ENCODE measurements at places on chromosomes 7 and 10.

GRCh38 chr10:3430501-3430900 is 257.9 kb upstream of the PITRM1 start:
- DNase-seq: no peak

GRCh38 chr7:98202367-98203195 is 8.7 kb upstream of the BHLHA15 start:
- no peak for DNase-seq

- DNase-seq: no peak
Observed at GRCh38 chr10:59335497-59335896, 26.9 kb downstream of the FAM13C start.

GRCh38 chr10:99411546-99411945 is 18.9 kb downstream of the GOT1 start:
- no peak for DNase-seq

DNA sequence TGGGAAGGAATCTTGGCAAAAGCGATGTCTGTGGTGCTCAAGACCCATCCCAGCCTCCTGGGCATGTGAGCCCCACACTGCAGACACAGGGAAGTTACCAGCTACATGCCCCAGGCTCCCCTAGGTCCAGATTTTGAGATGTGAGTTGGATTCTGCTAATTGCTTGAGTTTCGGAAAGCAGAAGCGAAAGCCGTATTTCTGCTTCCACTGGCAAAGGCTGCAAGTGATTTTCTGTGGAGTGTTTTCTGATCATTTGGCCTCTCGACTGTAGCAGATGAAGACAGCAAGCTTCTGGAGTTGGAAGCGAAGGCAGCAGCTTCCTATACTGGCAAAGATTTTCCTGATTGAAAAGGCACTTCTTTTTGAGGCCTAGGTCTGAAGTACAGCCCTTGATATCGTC is 29.6 kb downstream of the ANKRD16 start:
- no peak for DNase-seq

- no peak for DNase-seq
Observed at GRCh38 chr7:81506609-81507008, 263.2 kb downstream of the HGF start.

DNA sequence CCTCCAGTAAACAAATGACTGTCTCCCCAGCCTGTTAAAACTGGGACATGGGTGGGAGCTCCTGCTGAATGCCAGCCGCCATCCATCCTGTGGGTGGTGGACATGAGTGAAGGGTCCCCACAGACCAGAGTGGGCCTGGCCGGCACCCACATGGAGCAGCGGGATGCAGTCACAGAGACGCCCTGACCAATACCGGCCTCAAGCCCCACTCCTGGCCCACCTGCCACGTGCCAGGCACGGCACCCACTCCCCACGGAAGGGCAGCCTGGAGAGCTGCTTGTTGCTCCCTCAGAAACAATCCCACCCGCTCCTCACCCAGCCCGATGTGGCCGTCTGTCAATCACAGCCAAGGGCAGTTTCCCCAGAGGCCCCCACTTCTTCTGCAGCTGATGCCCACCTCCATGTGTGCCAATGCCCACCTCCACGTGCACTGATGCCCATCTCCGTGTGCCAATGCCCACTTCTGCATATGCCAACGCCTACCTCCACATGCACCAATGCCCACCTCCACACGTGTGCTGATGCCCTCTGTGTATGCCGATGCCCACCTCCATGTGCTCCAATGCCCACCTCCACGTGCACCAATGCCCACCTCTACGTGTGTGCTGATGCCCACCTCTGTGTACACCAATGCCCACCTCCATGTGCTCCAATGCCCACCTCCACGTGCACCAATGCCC is 42.8 kb upstream of the DNAAF5 start:
- no peak for DNase-seq

DNA sequence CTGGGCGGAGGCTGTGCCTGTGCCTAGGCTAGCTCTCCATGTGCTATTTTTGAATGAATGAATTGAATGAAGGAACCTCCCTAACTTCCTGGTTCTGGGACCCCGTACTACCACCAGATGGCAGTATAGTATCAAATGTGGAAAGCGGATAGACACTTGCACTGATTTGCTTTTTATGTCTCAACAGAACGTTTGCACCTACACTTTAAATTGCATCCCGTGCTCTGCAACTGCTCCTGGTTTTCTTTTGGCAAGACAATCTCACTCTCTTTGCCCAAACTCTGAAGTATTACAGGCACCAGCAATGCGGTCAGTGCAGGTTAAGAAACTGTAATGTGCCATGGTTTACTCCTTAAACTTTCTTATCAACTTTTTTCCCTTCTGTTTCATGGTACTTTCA is 6.5 kb downstream of the FZD8 start:
- DNase-seq: no peak

GRCh38 chr7:151806204-151806603 is 70.7 kb downstream of the PRKAG2 start:
- no peak for DNase-seq

DNA sequence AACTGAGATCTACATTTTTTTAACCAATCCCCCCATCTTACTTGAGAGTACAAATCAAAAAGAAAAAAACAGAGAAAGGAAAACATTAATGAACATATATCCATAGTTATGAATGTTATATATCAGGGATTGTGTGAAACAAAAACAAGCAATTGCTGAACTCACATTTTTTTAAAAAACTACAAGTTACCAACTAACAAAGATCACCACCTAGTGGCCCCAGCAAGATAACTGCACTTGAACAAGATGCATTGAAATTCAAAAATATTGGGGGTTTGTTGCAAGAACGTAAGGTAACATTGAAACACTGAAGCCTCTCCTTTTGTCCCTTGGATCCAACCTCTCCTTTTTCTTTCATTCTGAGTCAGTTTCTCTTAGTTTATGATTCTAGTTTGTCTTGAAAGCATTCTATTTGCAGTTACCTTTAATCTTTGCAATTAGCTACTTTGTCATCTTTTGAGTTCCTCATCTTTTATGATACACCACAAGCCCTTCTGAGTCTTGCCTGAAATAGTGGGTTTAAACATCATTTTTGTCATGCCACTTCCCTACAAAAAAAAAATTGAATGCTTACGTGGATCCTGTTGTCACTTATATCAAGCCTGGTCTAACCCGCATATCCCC is 87.3 kb upstream of the TES start:
- no peak for DNase-seq

DNA sequence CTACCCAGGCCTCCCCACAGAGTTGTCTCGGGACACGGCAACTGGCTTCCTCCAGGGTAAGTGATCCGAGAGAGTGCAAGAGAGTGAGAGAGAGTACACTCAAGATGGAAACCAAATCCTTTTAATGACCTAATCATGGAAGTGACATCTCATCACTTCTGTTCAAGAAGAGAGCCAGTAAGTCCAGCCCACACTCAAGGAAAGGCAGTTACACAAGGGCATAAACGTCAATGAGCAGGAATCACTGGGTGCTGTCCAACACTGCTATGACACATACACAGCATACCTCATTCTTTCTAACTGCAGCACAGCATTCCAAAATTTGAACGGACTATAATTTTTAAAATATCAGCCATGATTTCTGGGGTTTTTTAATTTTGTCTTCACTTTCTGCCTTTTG is 29.3 kb upstream of the OSBPL3 start:
- no peak for DNase-seq

DNA sequence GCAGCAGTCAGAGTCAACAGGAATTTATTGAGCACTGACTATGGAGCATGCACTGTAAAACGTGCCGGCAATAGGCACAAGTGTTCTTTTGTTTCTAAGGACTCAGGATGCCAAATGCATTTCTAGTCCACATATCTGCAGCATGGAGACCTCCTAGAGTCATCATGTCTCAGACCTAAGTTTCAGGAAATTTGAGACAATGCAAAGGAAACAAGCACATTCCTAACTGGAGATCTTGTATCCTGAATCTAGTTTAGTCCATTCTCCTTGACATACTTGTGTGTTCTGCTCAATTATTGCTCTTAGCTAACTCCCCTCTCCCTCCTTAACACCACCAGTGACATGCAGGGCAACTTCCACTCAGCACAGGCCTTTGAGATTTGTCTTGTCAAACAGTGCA is 173.2 kb downstream of the ZNF438 start:
- DNase-seq: no peak

DNA sequence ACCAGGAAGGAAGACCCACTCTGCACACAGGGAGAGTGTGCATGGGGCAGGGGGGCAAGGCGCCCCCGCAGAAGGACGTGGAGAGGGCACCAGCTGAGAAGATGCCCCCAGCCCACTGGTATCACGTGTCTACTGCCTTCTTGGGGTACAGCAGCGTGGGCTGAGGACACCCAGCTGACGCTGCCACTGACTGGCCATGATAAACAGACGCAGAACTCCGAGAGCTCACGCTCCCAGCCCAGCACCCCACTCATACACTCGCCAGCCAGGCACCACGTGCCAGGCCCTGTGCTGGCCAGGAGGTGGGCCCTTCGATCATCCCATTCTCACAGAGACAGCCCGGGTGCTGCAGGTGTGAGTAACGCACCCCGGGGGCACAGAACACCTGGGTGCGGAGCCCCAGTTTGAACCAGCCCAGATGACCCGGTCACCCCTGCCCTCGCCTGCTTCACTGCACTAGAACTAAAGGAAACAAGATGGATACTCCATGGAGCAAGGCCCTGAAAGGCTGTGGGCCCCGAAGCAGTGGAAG is 199.8 kb downstream of the MAD1L1 start:
- no peak for DNase-seq

DNA sequence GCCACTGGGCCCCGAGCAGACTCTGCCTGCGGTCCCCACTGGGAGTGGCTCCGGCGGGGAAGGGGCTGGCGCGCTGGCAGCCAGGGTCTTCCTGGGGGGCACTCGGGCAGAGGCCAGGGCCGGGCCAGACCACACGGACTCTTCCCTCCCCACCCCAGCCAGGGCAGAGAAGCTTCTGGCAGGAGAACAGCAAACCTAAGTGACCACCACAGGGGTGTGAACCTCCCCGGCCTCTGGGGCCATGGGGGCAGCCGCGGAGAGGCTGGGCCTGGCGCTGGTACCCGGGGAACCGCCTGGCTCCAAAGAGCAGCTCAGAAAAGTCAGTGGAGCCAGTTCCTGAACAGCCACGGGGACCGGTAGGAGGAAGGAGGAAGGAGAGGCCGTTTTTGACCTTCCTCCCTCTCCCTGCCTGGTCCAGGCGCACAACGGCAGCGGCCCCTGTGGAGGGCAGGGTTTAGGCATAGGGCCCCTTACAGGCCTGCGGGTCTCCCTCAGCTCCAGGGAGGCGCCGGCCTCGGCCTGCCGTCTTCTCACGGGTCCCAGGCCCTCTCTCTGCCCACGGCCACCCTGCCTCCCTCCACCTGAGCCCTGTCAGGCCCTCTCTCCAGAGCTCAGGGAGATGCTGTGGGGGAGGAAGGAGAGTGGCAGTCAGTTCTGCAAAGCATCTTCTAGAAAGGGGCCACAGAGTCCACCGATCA is 51.8 kb downstream of the TMEM209 start:
- DNase-seq: no peak

- no peak for DNase-seq
Observed at GRCh38 chr10:96670786-96671185, 49.5 kb downstream of the PIK3AP1 start.

DNA sequence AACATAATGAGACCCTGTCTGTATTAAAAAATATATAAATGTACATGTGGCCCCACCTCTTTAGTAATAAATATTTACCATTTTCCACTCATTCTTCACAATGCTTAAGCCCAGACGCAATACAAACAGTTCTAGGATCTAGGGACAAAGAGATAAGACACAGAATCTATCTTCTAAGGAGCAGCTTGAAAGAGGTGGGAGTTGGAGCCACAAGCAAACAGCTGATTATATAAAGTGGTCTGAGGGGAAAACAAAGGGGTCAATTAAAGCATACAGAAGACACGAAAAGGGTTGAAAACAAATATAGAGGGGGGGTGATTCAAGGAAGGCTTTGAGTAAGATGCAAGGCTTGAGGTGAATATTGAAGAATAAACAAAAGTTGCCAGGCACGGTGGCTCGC is 43.1 kb downstream of the UBE2H start:
- DNase-seq: no peak

DNA sequence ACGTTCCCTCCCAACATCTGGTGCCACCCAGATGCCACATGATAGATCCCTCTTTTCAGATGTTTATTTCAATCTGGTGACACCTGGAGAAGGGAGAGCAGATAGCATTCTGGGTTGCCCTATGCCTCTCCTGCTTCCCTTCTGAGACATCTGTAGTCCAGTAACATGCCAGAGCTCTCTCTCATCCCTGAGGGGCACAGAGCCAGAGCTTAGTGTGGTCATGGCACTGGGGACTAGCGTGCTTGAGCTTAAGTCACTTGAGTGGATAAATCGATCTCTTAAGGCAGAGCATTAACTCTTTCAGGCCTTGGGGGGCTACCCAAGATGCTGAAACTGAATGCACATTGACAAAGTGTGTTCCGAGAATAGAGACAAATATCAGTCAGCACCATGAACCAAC is 47.9 kb downstream of the WNT2 start:
- DNase-seq: no peak

GRCh38 chr7:29502133-29502532 is 61.5 kb upstream of the PRR15 start:
- DNase-seq: no peak

- no peak for DNase-seq
Observed at GRCh38 chr7:93165447-93165846, 17.3 kb upstream of the SAMD9L start.

All from activated gamma-delta T cell (primary cell).